RPMI7951 (cell line): ENCODE measurements at places on chromosomes 3 and 15. TPM values are rescaled to one million over a fixed set of nuclear protein-coding genes. Genes with fewer than 3 reads are reported as not detected.
A peak's percentile ranks its signal among the peaks of the same experiment; 100 is the strongest.

- no peak for DNase-seq
These were observed 55.8 kb downstream of the ABTB1 start for GRCh38 chr3:127728417-127729015.

DNA sequence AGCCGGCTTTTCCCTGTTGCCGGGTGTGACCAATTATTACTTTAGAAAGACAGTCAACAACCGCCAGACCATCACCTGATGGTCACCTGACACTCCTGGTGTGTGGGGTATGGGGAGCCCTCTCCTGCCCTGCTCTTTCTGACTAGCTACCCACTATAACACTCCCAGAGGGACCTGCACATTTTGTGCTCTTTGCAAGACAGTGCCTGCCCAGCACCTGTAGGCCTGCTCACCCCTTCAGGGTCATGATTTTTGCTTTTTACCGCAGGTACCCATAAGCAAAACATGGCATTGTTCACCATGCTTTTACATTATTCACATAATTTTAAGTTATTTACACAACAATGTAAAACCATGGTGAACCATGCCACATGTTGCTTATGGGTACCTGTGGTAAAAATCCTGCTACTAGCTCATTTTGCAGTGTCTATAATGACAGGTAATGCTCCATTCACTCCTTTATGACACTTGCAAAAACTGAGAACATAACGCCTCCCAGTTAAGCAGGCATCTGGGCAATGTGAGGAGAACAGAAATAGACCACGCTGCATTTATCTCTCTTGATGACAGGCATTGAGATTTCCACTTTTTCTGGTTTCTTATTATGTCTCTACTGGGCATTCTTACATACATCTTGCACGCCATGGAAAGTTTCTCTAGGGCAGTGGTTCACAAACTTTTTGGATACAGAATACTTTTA is 9.9 kb downstream of the CCRL2 start:
- no peak for DNase-seq

CORO2B gene
- 5.6 and 5.9 TPM in 2 replicates for total RNA-seq

DNA sequence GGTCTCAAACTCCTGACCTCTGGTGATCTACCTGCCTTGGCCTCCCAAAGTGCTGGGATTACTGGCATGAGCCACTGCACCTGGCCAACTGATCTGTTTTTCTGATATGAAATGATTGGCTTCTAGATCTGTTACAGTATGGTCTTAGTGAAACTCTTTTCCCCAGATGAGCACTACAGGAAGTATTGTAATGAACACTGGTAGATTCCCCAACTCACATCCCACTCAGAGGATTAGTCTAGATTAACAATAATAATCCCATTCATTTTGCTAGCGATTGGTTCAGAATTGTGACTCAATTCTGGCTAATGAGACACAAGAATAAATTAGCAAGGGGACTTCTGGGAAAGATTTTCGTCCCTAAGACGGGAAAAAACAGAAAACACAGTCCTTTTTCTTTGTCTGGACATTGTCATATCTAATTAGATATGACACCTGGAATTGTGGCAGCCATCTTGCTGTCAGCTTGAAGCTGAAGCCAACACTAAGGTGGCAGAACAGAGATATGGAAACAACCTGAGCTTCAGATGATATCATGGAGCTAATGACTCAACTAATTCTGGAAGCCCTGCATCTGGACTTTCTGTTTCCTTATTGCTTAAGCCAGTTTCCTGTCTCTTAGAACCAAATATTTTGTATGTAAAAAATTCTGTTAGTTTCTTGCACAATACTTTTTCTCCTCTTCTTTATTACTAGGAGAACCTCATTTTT is 17.4 kb upstream of the NPTN start:
- peak; percentile 30 for DNase-seq

- DNase-seq = no peak
These were observed 77.6 kb downstream of the ZNF385D start for GRCh38 chr3:21673393-21673792.
